ENCODE measurements at places on chromosomes 2 and 18. TPM values are rescaled to one million over a fixed set of nuclear protein-coding genes. Genes with fewer than 3 reads are reported as not detected.

GPR155 gene
- 10.5 TPM for total RNA-seq

ICOS gene
- total RNA-seq = 0.23 TPM

PCGF1 gene
- total RNA-seq = 8.9 TPM

LCT gene
- total RNA-seq = 0.06 TPM

CD8B gene
- total RNA-seq = 0.88 TPM

CMPK2 gene
- 7.6 TPM for total RNA-seq

KIF3C gene
- total RNA-seq = 9.2 TPM

IGFBP2 gene
- 281 TPM for total RNA-seq

SLC20A1 gene
- 52.1 TPM for total RNA-seq

DYNAP gene
- total RNA-seq = not detected

AQP12A gene
- not detected for total RNA-seq

RGPD3 gene
- 0.29 TPM for total RNA-seq

FOXI3 gene
- total RNA-seq = 0.06 TPM

FTCDNL1 gene
- total RNA-seq = 1.8 TPM

LHCGR gene
- 1.3 TPM for total RNA-seq

LIMS1 gene
- total RNA-seq = 77.7 TPM

CYP27C1 gene
- total RNA-seq = 7.6 TPM

ATP6V1C2 gene
- total RNA-seq = 7.6 TPM

MAPK4 gene
- 5.1 TPM for total RNA-seq

PSTPIP2 gene
- total RNA-seq = 9.9 TPM

SERPINB13 gene
- not detected for total RNA-seq

GRB14 gene
- total RNA-seq = 19.0 TPM

TANC1 gene
- 87.3 TPM for total RNA-seq

GAL3ST2 gene
- total RNA-seq = 0.82 TPM

ST6GAL2 gene
- total RNA-seq = 21.7 TPM

LOXHD1 gene
- total RNA-seq = 2.2 TPM

SCN7A gene
- 17.2 TPM for total RNA-seq

SESTD1 gene
- total RNA-seq = 48.3 TPM

CSRNP3 gene
- 12.8 TPM for total RNA-seq

REG3G gene
- total RNA-seq = not detected

RTP5 gene
- not detected for total RNA-seq
